ENCODE measurements at places on chromosomes 7 and 10.

DNA sequence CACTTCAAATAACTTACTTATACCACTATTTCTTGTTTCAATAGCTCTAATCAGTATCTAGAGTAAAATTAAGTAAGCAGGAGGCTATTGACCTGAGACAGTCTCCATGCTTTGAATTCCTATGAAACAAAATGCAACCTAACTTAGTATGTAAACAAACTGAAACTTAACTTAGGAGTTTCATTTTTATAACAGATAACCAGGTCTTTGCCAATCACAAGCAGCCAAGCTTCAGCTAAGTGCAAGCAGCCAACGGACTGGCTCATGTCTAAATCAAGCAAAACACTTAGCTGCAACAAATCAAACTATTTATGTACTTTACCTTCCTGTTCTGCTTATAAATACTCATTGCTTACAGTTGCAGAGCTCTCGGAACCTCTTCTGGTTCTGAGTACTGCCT, 4.4 kb upstream of the GSTK1 start:
- DNase-seq = no peak

DNA sequence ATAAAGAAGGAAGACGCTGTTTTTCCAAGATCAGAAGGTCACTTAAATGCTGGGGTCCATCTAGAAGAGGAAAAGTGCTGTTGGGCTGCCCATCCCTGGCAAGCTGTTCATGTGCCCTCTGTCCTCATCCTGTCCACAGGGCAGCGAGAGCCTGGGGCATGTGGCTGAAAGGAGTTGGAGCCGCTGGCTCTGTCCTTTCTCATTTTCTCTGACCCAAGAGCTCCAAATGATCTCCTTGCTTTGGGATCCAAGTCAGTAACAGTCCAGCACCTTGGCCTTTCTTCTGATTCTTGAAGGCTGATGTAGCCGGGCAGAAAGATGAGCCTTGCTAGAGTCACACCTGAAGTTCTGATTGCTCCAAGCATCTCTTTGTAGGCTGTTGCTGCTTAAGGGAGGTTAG, 44.4 kb downstream of the SPDYE5 start:
- no peak for DNase-seq

DNA sequence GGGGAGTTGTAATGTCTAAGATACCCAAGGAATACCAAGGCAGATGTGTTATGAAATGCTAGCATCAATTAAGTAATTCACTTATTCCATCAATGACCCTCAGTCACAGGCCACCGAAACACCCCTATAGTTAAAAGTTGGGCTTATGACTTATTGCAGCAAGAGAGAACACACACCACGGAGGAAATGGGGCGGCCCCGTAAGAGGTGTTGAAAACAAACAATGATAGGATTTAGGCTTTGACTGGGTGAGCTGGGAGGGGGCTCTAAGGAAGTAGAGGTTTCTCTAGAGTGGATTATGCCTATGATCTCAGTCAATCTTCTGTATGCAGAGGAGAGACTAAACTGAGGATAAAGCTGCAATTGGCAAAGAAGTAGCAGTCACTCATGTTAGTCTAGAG, 45.4 kb upstream of the PRKCQ start:
- DNase-seq = no peak

- no peak for DNase-seq
These were observed 169.8 kb upstream of the GPR26 start for GRCh38 chr10:123496375-123496774.

DNA sequence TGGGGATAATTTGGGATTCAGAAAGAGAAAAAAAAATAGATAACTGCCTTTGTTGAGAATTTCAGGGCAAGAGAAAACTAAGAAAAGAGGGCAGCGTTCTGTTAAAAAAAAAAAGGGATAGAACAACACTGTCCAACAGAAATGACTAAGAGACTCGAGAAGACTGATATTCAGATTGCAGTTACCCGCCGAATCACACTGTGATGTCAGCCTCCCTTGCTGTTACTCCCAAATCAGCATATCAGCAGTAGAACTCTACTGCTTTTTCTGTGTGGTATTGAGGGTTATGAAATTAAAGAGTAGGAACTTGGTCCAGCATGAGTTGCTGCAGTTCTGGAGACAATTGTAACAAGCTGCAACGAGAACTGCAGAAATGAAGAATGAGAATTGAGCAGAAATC, 1.9 kb downstream of the GJC3 start:
- DNase-seq = no peak

DNA sequence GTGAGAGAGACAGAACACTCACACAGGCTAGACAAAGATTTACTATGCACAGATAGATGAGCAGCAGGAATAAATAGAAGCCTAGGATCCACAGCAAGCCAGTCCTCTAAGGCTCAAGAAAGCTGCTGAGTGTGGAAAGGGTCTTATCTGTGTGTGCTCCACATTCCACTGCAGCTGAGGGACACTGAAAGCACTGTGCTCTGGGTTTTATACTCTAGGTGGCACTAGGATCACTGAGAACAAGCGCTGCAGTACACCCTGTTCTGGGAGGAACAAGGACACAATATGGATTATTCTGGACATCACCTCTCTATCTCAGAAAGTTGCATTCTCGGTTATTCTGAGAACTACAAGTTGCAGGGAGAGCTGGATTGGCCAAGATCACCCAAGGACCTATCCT, 4.9 kb upstream of the KLHL7 start:
- DNase-seq = no peak

DNA sequence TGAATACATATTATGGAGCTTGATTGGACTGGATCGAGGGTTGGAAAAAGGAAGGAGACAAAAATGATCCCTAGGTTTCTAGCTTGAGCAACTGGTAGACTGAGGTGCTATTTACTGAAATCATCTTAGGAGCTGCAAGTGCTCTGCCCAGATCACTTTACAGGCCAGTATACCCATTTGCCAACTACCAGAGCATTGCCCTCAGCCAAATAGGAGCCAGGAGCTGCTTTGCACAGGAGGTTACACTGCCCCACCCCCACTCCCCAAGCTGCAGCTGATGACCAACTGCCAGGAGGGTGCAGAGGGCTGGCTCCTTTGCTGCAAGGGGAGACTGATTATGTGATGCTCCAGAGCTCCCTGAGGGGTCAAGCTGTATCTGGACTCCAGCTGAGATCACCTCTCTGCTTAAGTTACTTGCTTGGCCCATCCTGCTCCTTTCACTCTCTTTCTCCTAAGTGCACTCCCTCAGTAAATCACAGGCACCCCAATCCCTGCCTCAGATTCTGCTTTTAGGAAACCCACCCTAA, 275.4 kb downstream of the ZEB1 start:
- no peak for DNase-seq

DNA sequence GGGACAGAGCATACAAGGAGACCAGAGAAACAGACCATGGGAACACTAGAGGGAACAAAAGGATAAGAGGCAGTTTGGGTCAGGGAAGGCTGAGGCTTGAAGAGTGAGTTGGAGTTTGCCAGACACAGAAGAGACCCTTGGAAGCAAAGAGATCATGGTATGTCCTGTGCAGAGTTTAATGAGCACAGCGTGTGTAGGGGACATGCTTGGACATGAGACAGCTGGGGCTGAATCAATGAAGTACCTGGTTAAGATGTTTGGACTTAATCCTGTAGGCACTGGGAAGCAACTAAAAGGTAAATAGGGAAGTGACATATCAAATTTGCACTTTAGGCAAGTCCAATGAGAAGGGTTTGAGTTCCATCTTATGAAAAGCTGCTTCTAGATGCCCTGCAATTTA, 79.6 kb downstream of the KIAA1217 start:
- no peak for DNase-seq

GRCh38 chr7:106010866-106011265, 47.8 kb downstream of the CDHR3 start:
- DNase-seq = no peak

DNA sequence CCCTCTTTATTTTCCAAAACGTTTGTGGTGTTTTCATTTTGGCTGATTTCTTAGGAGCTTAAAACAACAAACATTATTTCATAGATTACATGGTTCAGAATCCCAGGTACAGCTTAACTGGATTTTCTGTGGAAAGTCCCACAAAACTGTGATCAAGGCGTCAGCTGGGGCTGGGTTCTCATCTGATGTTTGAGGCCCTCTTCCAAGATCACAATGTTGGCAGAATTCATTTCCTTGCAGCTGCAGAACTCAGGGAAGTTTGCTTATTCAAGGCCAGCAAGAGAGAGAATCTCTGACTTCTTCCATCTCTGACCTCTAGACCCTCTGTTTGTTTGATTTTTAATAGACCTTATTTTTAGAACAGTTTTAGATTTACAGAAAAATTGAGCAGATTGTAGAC, 108.4 kb upstream of the AGK start:
- DNase-seq = no peak

DNA sequence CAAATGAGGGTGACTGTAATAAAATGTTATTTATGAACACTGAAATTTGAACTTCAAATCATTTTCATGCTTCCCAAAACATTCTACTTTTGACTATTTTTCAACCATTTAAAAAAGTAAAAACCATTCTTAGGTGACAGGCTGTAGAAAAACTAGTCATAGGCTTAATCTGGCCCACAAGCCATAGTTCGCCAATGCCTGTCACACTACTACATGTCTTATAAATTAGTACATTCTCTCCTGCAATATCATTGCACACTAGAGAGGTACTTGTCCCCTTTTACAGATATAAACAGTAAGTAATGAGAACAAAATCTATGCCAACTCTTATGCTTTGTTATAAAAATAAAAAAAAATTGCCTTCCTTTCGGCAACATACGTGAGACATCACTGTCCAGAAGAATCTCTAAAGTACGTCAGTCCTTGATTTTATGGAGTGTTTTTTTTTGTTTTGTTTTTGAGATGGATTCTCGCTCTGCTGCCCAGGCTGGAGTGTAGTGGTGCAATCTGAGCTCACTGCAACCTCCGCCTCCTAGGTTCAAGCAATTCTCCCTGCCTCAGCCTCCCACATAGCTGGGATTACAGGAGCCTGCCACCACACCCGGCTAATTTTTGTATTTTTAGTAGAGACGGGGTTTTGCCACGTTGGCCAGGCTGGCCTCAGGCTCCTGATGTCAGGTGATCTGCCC, 23.2 kb downstream of the UPF2 start:
- DNase-seq = no peak

DNA sequence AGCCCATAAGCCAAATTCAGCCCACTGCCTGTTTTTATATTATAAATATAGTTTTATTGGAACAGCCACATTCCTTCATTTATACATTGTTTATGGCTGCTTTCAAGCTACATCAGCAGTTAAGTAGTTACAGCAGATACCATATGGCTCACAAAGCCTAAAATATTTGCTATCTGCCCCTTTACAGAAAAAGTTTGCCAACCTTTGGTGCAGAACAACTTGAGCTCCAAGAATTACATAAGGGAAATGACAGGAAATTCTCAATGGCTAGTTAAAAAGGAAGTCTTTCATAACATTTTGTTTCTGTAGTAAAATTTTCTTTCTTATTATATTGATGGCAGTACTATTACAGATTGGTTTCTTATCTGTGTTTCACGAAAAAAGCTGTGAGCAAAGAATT, 59.3 kb downstream of the COL28A1 start:
- no peak for DNase-seq

DNA sequence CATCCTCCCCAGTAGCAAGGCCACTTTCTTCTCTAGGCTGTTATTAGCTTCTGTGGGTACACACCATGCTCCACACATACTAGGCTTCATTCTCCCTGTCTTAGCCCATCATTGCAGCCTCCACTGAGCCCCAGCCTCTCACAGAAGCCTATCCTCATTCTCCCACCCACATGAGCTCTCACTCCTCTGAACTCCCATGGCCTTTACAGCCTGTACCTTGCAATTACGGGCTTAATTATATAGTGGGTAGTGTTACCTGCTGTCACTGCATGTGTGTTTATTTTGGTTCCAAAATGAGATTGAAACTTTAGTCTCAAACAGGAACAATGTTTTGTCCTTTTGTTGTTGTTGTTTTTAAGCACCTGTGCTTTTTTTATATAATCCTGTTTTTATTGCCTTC, 460.0 kb downstream of the KCNMA1 start:
- DNase-seq = no peak

DNA sequence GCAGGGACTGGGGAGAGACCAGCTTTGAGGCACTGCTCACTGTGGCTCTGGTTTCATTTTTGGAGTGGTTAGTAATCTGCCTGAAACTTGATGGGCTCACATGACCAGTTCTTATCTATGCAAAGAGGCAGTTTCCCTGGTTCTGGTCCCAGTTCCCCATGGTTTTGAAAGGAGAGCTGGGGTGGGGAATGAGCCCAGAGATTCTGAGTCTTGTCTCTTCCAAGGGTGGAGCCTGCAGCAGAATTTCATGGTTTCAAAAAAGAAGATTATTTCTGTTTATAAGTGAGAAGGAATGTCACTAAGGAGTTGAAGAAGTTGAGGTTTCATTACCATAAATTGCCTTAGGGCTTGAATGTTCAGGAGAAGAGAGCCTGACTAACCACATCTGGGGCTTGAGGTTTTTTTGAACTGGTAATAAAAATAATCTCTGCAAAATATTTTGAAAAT, 190.2 kb upstream of the HABP2 start:
- DNase-seq = no peak

- no peak for DNase-seq
These were observed 656.0 kb downstream of the CNTNAP2 start for GRCh38 chr7:146772601-146773000.

DNA sequence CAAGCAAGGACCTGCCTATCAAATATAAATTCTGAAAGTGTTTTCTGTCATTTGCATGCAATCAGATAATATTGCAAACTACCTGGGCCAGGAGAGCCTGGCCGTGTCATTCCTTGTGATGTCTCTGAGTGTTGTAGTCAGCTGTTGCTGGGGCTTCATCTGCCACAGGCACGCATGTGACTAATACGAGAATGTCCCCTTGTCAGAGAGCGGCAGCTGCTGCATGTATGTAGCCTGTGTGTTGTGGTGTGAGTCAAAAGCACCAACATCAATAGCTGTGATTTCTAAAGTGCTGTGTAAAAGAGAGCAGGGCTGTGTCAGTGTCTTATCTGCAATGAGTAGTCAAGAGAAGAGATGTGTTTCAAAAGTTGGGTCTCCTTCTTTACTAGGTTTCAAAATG, 155.4 kb downstream of the POU6F2 start:
- no peak for DNase-seq

- no peak for DNase-seq
These were observed 71.8 kb downstream of the PFKFB3 start for GRCh38 chr10:6274484-6274883.

DNA sequence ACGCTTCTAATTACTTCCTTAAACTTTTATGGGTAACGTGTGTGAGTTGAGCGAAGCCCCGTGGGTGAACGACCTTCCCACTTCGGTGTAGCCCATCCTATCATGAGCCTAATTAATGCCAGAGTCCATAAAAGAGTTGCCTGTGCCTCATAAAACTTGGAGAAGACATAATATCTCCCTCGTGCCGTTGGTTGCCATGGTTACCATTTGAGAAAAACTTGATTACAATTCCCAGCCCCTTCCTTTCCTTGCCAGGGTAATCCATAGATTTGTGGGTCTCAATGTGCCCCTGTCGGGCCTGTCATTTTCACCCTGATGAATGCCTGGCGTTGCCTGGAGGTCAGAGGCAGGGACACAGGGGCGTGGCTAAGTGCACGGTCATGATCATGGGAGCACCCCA, 127.1 kb downstream of the GLRX3 start:
- no peak for DNase-seq

DNA sequence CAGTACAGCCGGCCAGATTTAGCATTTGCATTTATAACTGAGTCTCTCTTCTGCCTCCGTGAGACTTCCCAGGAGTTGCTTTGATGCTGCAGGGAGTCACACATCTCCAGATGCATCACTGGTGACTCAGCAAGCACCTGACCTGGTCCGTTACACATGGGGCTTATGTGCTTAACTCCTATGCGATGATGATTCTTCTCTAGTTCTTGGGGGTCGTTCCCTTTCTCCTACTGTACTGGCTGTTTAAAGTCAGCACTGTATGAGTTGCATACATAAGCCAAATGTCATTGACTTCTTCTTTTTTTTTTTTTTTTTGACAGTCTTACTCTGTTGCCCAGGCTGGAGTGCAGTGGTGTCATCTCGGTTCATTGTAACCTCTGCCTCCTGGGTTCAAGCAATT, 13.0 kb upstream of the AKR1E2 start:
- no peak for DNase-seq

Data from activated CD4-positive, CD25-positive, alpha-beta regulatory T cell treated with anti-CD3 and anti-CD28 coated beads, Interleukin-2, amount 50 U/mL, for 16 hours (primary cell).